ENCODE measurements at places on chromosomes 7 and 10. TPM values are rescaled to one million over a fixed set of nuclear protein-coding genes. Genes with fewer than 3 reads are reported as not detected.

Gene PAPSS2
- 96.9 TPM for total RNA-seq

Gene HTR7
- total RNA-seq: 0.25 TPM

Gene TMEM176B
- total RNA-seq: not detected

Gene AKR1C8
- total RNA-seq: not detected

Gene SLC13A1
- not detected for total RNA-seq

Gene KIAA1217
- total RNA-seq: 12.5 TPM

Gene EGFR
- total RNA-seq: 147 TPM

Gene DDC
- not detected for total RNA-seq

Gene RARRES2
- total RNA-seq: 1.4 TPM

Gene LRRC17
- 95.6 TPM for total RNA-seq

Gene KIAA1549
- 3.7 TPM for total RNA-seq

Gene AGR3
- not detected for total RNA-seq

Gene PTF1A
- not detected for total RNA-seq

Gene DOCK1
- 69.7 TPM for total RNA-seq

Gene CPA4
- 29.6 TPM for total RNA-seq

Gene DRGX
- not detected for total RNA-seq

Gene TMEM196
- not detected for total RNA-seq

Gene CALML5
- total RNA-seq: not detected

All from fibroblast of the aortic adventitia (primary cell).